ENCODE measurements at places on chromosomes 3 and 15. TPM values are rescaled to one million over a fixed set of nuclear protein-coding genes. Genes with fewer than 3 reads are reported as not detected.

The CD80 gene
- total RNA-seq, result not detected

The MYRIP gene
- total RNA-seq, result 0.19 TPM

The TPRG1 gene
- total RNA-seq, result 1.5 TPM

GRCh38 chr3:144129536-144130214, 158.1 kb downstream of the DIPK2A start:
- H3K4me3 ChIP-seq, result no peak overlapping the region
- no peak overlapping the region for H3K27ac ChIP-seq
- no peak for DNase-seq
- no peaks in the 10 kb centered on the region for H3K27me3 ChIP-seq
- H3K4me1 ChIP-seq, result no peaks in the 10 kb centered on the region

GRCh38 chr3:72376956-72377710, 471.1 kb downstream of the SHQ1 start:
- peaks cover 18% of the 10 kb centered on the region for H3K4me1 ChIP-seq
- no peak overlapping the region for H3K4me3 ChIP-seq
- peaks cover 29% of the 10 kb centered on the region for H3K36me3 ChIP-seq
- DNase-seq, result no peak
- H3K27me3 ChIP-seq, result no peaks in the 10 kb centered on the region

GRCh38 chr15:51982013-51982769, 10.6 kb upstream of the LEO1 start:
- H3K4me3 ChIP-seq, result peak overlapping the region; percentile 31
- peak overlapping the region; percentile 77 for H3K27ac ChIP-seq
- peaks cover 12% of the 10 kb centered on the region for H3K4me1 ChIP-seq

DNA sequence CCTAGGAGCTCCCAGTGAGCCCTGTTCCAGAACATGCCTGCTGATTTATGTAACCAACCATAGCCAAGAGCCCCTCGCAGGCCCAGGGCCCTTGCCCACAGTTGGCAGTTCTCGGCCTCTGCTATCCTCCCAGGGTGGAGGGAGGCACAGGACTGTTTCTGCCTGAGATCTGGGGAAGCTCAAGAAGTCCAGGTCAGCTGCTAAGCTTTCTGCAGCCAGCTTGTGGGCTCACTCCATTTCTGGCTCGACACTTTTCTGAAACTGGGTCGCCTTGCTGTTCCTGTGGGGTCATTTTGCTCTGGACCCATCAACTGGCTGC, 72.5 kb upstream of the HERC1 start:
- no peak overlapping the region for H3K27ac ChIP-seq
- H3K4me1 ChIP-seq, result no peaks in the 10 kb centered on the region
- H3K36me3 ChIP-seq, result no peaks in the 10 kb centered on the region
- H3K4me3 ChIP-seq, result no peak overlapping the region
- no peaks in the 10 kb centered on the region for H3K27me3 ChIP-seq

DNA sequence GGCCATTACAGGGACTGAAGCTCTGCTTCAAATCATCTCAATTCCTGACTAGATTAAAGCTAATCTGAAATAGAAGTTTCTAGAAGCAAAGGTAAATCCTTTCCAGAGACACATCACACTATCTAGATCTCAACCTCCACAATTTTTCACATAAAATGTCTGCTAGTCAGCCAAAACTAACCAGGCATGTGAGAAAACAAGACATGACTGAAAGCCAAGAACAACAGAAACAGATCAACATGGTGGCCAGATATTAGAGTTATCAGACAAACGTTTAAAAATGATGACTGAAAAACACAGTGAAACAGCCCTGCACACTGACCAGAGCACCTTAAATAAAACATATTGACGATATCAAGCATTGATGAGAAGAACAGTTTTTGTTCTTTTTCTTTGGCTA, 59.1 kb downstream of the SUMF1 start:
- no peak overlapping the region for H3K4me3 ChIP-seq
- DNase-seq, result no peak
- no peak overlapping the region for H3K27ac ChIP-seq
- H3K4me1 ChIP-seq, result peaks cover 11% of the 10 kb centered on the region
- no peaks in the 10 kb centered on the region for H3K27me3 ChIP-seq

- peaks cover 30% of the 10 kb centered on the region for H3K4me1 ChIP-seq
- no peak overlapping the region for H3K27ac ChIP-seq
- H3K4me3 ChIP-seq, result no peak overlapping the region
Observed at GRCh38 chr3:13821126-13821525, 58.7 kb downstream of the WNT7A start.

- H3K4me1 ChIP-seq, result peaks cover 19% of the 10 kb centered on the region
- peaks cover 30% of the 10 kb centered on the region for H3K27me3 ChIP-seq
- H3K4me3 ChIP-seq, result no peak overlapping the region
- no peaks in the 10 kb centered on the region for H3K36me3 ChIP-seq
- no peak for DNase-seq
- no peak overlapping the region for H3K27ac ChIP-seq
Observed at GRCh38 chr3:12970684-12971083, 102.5 kb downstream of the IQSEC1 start.

DNA sequence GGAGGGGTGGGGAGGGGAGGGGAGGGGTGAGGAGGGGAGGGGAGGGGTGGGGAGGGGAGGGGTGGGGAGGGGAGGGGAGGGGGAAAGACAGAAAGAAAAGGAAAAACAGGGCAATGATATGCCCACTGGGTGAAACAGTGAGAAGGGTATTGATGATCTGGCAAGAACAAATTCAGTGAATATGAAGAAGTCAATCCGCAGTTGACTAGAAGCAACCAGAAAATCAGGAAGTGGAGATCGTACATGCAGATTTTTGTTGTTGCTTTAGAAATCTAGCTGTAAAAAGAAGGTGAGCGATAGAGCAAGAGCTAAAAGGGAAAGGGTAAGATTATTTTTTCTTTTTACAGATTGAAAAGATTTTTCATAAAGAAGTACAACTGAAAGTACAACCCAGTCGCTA, 47.6 kb upstream of the ARF4 start:
- H3K4me3 ChIP-seq, result no peak overlapping the region
- no peak for DNase-seq
- H3K4me1 ChIP-seq, result peaks cover 10% of the 10 kb centered on the region
- peaks cover 67% of the 10 kb centered on the region for H3K36me3 ChIP-seq
- no peaks in the 10 kb centered on the region for H3K27me3 ChIP-seq

- H3K4me1 ChIP-seq, result peaks cover 6% of the 10 kb centered on the region
- H3K27ac ChIP-seq, result no peak overlapping the region
- no peak for DNase-seq
- H3K4me3 ChIP-seq, result no peak overlapping the region
Observed at GRCh38 chr3:87088993-87089841, 98.3 kb upstream of the VGLL3 start.

DNA sequence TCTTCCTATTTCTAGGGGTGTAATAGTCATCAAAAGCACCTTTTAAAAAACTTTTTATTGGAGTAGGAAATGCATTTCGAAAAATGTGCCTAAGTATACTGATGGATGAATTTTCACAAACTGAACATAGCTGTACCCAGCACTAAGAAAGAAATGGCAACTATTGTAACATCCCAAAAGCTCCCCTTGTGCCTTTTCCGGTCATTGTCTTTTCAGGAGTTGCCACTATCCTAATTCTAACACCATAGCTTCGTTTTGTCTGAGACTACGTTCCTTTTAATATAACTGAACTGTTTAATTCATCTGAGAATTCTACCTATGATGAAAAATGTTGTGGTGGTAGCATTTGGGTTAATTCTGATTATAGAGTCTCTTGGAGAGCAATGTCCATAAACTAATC, 1.9 kb downstream of the TIMMDC1 start:
- H3K4me3 ChIP-seq, result peak overlapping the region; percentile 99
- DNase-seq, result no peak
- H3K4me1 ChIP-seq, result peaks cover 16% of the 10 kb centered on the region
- H3K36me3 ChIP-seq, result peaks cover 30% of the 10 kb centered on the region
- H3K27ac ChIP-seq, result peak overlapping the region; percentile 28
- no peaks in the 10 kb centered on the region for H3K27me3 ChIP-seq

GRCh38 chr15:100829457-100829856, 50.2 kb upstream of the ALDH1A3 start:
- H3K4me3 ChIP-seq, result no peak overlapping the region
- no peaks in the 10 kb centered on the region for H3K36me3 ChIP-seq
- H3K27ac ChIP-seq, result no peak overlapping the region
- no peaks in the 10 kb centered on the region for H3K4me1 ChIP-seq
- no peak for DNase-seq

DNA sequence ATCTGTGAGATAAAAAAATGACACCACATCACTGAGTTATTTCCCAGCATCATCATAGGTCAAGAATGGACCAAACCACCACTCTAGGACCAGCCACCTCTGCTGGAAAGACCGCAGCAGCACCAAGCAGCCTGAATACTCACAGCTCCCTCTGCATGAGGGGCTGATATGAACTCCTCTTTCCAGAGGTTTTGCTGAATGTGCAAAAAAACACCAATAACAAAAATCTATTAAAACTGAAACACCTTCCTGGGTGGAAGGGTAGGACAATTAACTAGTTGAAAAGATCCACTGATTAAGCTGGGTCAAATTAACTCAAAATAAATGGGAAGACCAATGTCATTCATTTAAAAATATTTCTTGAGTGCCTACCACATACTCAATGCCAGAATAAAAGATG, 28.9 kb upstream of the KCNMB3 start:
- no peaks in the 10 kb centered on the region for H3K4me1 ChIP-seq
- H3K27ac ChIP-seq, result no peak overlapping the region
- no peak overlapping the region for H3K4me3 ChIP-seq
- H3K27me3 ChIP-seq, result no peaks in the 10 kb centered on the region

DNA sequence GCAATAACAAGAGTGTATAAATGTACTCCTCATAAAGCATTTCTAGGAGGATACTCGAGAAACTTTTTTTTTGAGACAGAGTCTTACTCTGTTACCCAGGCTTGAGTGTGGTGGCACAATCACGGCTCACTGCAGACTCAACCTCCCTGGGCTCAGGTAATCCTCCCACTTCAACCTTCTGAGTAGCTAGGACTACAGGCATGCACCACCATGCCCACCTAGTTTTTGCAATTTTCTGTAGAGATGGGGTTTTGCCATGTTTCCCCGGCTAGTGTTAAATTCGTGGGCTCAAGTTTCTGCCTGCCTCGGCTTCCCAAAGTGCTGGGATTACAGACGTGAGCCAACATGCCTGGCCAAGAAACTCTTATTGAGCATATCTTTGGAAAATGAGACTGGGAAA, 59.1 kb upstream of the PHLDB2 start:
- peaks cover 47% of the 10 kb centered on the region for H3K4me1 ChIP-seq
- no peaks in the 10 kb centered on the region for H3K27me3 ChIP-seq
- peaks cover 11% of the 10 kb centered on the region for H3K36me3 ChIP-seq
- DNase-seq, result peak; percentile 12

DNA sequence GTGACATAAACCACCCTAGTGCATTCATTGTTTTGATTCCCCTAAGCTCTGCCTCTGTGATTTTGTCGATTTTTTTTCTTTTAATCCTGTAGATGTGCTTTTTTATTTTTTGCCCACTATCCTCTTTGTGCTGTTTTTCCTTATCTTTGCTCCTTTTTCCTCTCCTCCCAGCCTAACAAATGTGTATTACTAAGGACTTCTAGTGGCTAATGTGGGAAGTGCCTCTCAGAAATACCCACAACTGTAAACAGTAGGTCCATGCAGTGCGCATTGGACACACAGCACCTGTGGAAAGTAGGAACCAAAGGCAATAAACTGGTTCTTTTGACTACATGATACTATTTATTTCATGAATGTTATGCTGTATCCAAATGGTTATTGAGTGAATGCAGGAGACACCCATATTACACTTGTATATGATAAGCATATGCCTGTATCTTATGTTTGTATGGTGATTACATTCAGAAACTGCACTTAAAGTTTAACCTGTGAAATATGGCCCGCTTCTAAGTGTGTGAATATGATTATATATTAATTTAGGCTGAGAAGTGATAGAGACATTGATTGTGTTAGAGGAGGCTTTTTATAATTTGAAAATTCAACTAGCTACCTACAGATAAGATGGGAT, 147.8 kb downstream of the PLCL2 start:
- H3K36me3 ChIP-seq, result no peaks in the 10 kb centered on the region
- no peaks in the 10 kb centered on the region for H3K27me3 ChIP-seq
- H3K4me3 ChIP-seq, result no peak overlapping the region
- H3K27ac ChIP-seq, result no peak overlapping the region
- peak; percentile 42 for DNase-seq
- peaks cover 9% of the 10 kb centered on the region for H3K4me1 ChIP-seq

DNA sequence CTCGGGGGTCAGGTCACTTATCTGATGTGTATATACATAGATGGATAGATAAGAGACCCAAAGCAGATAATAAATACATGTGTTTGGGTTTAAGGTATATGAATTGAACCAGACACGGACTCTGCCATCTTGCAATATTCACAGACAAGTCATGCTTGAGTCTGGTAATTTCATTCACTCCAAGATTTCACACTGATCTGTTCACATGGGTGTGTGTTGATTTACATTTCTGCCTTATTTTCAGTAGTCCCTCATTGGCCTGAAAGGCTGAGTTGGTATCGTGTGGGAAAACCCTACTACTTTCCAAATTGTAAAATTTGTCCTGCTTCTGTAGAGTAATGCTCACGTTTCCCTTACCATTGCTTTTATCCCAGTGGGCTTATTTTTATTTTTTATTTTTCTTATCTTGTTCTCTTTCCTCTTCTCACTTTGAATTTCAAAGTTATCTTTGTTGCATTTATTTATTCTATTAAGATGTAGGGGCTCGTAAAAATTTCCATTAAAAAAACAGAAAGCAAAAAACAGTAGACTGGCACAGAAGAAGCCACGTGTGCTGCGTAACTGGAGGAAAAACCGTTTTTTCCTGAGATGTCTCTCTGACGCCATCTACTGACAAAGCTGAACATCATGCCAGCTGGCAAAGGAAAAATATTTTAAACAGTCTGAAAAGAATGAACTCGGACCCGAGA, 10.8 kb upstream of the MFSD1 start:
- H3K27ac ChIP-seq, result no peak overlapping the region
- H3K27me3 ChIP-seq, result no peaks in the 10 kb centered on the region
- peak; percentile 71 for DNase-seq
- H3K4me3 ChIP-seq, result peak overlapping the region; percentile 63

DNA sequence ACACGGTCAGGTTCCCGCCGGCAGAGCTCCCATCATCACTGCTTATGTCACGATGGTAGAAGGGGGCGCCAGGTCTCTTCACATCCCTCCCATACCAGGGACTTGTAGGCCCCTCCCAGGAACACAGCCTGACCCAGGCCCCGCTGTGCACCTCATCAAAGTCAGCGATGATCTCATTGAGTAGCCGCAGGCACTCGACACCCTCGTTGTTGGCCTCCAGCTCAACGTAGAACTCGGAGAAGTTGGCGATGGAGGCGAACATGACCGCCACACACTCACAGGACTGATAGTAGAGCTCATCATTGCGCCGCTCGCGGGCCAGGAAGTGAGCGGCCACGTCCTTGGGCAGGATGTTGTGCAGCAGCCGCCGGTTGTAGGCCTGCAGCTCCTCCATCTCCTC, 89.2 kb downstream of the SEC22A start:
- H3K27ac ChIP-seq, result no peak overlapping the region
- H3K4me3 ChIP-seq, result no peak overlapping the region

- H3K27me3 ChIP-seq, result no peaks in the 10 kb centered on the region
- no peak overlapping the region for H3K4me3 ChIP-seq
- H3K4me1 ChIP-seq, result no peaks in the 10 kb centered on the region
- no peaks in the 10 kb centered on the region for H3K36me3 ChIP-seq
- H3K27ac ChIP-seq, result no peak overlapping the region
Observed at GRCh38 chr3:109900783-109901182, 563.4 kb upstream of the DPPA4 start.
